Colonic mucosa (tissue), 4 donors: ENCODE measurements at places on chromosomes 1 and 21.

DNA sequence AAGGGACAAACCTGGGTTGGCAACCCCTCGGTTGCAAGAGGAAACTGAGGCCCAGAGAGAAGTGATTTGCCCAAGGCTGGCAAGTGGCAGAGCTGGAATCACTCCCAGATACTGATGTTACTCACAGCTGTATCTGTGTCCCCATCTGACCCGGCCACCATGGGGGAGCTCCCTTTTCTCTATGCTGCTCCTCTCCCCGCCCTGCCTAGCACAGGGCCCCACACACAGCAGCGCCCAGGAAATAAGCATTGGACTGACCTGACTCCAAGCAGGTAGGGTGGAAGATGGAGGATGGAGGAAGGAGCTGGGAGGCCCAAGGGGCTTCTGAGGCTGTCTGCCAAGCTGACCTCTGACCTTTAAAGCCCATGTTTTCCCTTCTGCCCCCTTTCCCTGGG lies 3.0 kb upstream of the FBLIM1 start:
- no peak overlapping the region for H3K27ac ChIP-seq

GRCh38 chr21:41196993-41197392 lies 29.0 kb downstream of the BACE2 start:
- no peak overlapping the region for H3K4me3 ChIP-seq
- H3K4me1 ChIP-seq: no peaks in the 10 kb centered on the region
- H3K27ac ChIP-seq: no peak overlapping the region
- H3K36me3 ChIP-seq: no peaks in the 10 kb centered on the region

GRCh38 chr1:59504276-59504675 lies 207.4 kb downstream of the FGGY start:
- no peak for DNase-seq
- no peak overlapping the region for H3K27ac ChIP-seq
- no peaks in the 10 kb centered on the region for H3K36me3 ChIP-seq
- H3K4me1 ChIP-seq: no peaks in the 10 kb centered on the region

- H3K4me3 ChIP-seq: no peak overlapping the region
- no peaks in the 10 kb centered on the region for H3K36me3 ChIP-seq
- no peaks in the 10 kb centered on the region for H3K27me3 ChIP-seq
- no peak for DNase-seq
- no peaks in the 10 kb centered on the region for H3K4me1 ChIP-seq
Measured at GRCh38 chr1:184860535-184860934, 105.9 kb upstream of the EDEM3 start.

GRCh38 chr1:228150120-228150460 lies 360 bp downstream of the GJC2 start:
- H3K4me1 ChIP-seq: no peaks in the 10 kb centered on the region
- no peaks in the 10 kb centered on the region for H3K36me3 ChIP-seq
- DNase-seq: peak; percentile 17
- H3K27ac ChIP-seq: peak overlapping the region; percentile 47
- no peak overlapping the region for H3K4me3 ChIP-seq

DNA sequence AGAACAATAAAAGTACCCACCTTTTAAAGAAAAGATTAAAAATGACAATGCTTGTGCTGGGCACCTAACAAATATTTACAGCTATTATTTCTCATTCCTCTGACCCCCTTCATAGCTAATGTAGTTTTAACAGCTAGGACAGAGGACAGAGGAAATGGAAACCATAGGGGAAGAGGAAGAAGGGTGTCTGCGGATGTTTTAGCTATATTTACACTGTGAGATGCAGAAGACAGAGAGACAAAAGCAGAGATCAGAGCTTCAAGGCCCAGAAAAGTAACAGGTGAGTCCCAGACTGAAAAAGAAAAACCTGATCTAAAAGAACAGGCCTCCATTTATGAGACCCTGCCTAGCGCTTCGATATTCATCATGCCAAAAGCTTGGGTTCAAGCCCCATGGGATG lies 72.0 kb downstream of the ZNF281 start:
- H3K27me3 ChIP-seq: no peaks in the 10 kb centered on the region
- H3K36me3 ChIP-seq: no peaks in the 10 kb centered on the region
- no peaks in the 10 kb centered on the region for H3K4me1 ChIP-seq
- DNase-seq: no peak

DNA sequence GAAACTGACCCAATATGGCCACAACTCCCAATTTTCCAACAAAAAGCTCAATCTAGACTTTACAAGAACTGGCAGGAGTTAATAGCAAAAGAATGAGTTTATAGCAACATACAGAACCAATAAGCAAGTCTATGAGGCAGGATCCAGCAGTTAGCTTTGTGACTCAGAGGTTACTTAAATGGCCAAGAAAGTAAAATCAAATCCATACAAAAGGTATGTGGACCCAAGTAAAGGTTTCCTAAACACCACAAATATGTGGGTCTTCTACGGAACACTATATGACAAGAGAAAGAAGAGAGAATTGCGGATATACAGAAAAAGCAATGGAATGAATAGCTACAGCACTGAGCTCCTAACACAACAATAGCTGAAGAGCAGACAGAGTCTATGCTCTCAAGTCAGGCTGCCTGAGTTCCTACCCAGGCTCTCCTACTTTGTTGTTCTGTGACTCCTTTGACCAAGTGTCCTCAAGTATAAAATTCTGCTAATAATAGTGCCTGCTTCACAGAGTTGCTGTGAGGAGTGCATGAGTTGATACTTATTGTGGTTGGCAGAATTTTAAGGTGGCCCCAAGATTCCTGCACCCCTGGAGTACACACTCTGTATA lies 204.3 kb downstream of the SMYD3 start:
- H3K36me3 ChIP-seq: no peaks in the 10 kb centered on the region
- no peaks in the 10 kb centered on the region for H3K27me3 ChIP-seq
- no peaks in the 10 kb centered on the region for H3K4me1 ChIP-seq
- H3K27ac ChIP-seq: no peak overlapping the region
- no peak for DNase-seq
- H3K4me3 ChIP-seq: no peak overlapping the region

DNA sequence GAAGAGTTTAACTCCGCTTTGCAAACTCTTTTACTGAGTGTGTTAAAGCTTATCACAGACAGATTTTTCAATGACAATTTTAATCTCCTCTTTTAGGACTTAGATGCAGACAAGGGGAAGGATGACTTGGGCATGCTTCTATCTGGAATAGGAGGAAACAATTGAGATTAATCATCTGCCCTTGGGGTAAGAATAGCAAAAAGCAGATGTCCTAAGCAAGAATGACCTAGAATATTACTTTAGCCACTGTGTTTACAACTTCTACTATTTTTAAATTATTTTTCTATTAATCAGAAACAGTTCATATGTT lies 569.0 kb upstream of the ADGRL2 start:
- no peaks in the 10 kb centered on the region for H3K4me1 ChIP-seq
- H3K27me3 ChIP-seq: no peaks in the 10 kb centered on the region
- H3K27ac ChIP-seq: no peak overlapping the region
- H3K36me3 ChIP-seq: no peaks in the 10 kb centered on the region

GRCh38 chr1:247386217-247386616 lies 29.8 kb upstream of the NLRP3 start:
- no peak overlapping the region for H3K4me3 ChIP-seq
- H3K27ac ChIP-seq: no peak overlapping the region
- no peak for DNase-seq

DNA sequence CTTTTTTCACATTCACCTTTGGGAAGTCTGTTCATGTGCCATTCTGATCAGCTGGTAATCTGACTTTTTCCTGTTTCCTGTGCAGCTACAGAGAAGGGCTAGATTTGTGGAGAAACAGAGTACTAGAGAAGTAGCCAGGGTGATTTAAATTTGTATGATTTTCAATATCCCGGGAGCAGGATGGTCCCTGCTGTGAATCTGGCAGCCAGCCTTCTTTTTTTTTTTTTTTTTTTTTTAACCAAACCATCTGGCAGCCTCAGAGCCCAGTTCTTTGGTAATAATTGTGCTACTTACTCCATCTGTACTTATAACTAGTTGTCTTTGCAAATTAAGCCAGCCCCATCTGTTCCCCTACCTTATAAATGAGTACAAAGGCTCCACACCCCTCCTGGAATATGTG lies 248.6 kb upstream of the DEPDC1 start:
- DNase-seq: no peak
- H3K27ac ChIP-seq: no peak overlapping the region
- H3K36me3 ChIP-seq: no peaks in the 10 kb centered on the region
- no peaks in the 10 kb centered on the region for H3K27me3 ChIP-seq

- H3K4me3 ChIP-seq: no peak overlapping the region
- H3K4me1 ChIP-seq: no peaks in the 10 kb centered on the region
- no peak overlapping the region for H3K27ac ChIP-seq
- H3K36me3 ChIP-seq: no peaks in the 10 kb centered on the region
- H3K27me3 ChIP-seq: no peaks in the 10 kb centered on the region
Measured at GRCh38 chr1:59401581-59401980, 104.7 kb downstream of the FGGY start.

DNA sequence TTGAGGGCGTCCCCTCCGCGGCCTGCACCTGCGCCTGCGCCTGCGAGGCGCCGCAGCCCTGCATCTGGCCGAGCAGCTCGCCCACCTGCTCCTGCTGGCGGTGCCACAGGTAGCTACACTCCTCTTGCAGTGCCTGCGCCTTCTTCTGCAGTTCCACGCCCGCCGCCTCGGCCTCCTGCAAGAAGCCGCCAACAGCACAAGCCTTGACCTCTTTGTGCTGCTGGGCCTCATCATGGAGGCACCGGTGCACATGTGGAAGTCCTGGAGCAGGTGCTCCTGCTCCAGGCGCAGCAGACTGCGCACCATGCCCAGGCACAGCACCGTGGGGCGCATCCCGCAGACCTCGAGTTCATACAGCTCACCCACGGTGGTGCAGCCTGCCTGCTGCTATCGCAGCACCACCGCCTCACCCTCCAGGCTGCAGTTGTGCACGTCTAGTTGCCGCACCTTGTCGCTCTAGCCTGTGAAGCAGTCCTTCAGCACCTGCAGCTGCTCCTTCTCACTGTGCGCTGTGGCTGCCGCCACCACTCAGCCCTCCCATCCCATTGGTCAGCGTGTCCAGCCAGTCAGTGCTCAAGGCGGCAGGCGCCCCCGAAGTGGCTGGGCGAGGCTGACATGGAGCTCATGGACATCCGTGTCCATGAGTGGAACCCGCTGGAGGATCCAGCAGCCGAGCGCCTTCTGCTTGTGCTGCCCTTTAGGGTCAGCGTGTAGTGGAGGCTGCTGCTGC lies 12.2 kb upstream of the CD2 start:
- no peaks in the 10 kb centered on the region for H3K27me3 ChIP-seq
- H3K27ac ChIP-seq: no peak overlapping the region
- no peak for DNase-seq
- H3K36me3 ChIP-seq: no peaks in the 10 kb centered on the region
- no peaks in the 10 kb centered on the region for H3K4me1 ChIP-seq

GRCh38 chr1:87144981-87145380 lies 183.7 kb upstream of the LMO4 start:
- H3K4me3 ChIP-seq: no peak overlapping the region
- H3K36me3 ChIP-seq: no peaks in the 10 kb centered on the region
- H3K27ac ChIP-seq: no peak overlapping the region
- no peaks in the 10 kb centered on the region for H3K27me3 ChIP-seq
- H3K4me1 ChIP-seq: no peaks in the 10 kb centered on the region

- no peaks in the 10 kb centered on the region for H3K4me1 ChIP-seq
- H3K27ac ChIP-seq: peak overlapping the region; percentile 88
- H3K27me3 ChIP-seq: no peaks in the 10 kb centered on the region
- H3K4me3 ChIP-seq: peak overlapping the region; percentile 68
Measured at GRCh38 chr1:192809307-192810252, 741 bp downstream of the RGS2 start.

DNA sequence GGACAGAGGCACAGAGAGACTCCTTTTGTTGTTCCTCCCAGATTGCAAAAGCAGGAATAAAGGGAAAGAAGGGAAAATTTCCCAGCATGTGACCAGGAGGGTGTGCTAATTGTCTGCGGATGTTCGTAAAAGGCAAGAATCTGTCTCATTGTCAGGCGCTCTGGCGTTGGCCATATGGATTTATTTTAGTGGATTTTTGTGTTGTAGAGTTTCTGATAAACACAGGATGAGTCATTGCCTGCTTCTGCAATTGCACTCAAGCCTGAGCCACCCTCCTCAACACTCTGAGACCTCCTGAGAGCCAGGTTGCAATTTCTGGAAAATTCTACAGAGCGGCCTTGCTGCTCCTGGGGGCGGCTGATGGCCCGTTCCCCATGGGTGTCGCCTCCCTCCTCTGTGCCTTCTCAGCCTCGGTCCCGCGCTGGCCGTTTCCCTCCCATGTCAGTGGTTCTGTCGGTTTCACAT lies 227.7 kb downstream of the KAZN start:
- no peak overlapping the region for H3K4me3 ChIP-seq
- peak; percentile 27 for DNase-seq
- no peaks in the 10 kb centered on the region for H3K4me1 ChIP-seq

GRCh38 chr21:28899220-28899619 lies 93.5 kb downstream of the LTN1 start:
- H3K36me3 ChIP-seq: no peaks in the 10 kb centered on the region
- no peak overlapping the region for H3K4me3 ChIP-seq
- H3K4me1 ChIP-seq: no peaks in the 10 kb centered on the region
- H3K27me3 ChIP-seq: no peaks in the 10 kb centered on the region

DNA sequence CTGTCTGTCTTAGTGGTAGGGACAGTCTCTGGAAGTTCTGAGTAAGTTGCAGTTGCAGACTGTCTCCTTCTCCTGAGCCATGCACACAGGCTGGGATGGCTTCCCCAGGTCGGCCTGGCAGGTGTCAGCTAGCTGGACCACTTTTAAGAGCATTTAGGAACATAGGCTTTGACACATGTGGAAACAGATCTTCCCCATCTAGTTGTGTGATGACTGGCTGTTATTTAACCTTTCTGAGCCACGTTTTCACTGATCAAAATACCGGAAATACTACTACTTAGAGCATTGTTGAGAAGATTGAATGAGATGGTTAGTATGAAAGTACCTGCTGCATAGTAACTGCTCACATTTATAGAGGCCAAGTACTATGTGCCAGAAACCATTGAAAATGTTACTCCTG lies 6.2 kb upstream of the MAPKAPK2 start:
- H3K4me1 ChIP-seq: peaks cover 3% of the 10 kb centered on the region
- H3K27me3 ChIP-seq: no peaks in the 10 kb centered on the region
- no peak for DNase-seq
- H3K4me3 ChIP-seq: no peak overlapping the region
- no peak overlapping the region for H3K27ac ChIP-seq

DNA sequence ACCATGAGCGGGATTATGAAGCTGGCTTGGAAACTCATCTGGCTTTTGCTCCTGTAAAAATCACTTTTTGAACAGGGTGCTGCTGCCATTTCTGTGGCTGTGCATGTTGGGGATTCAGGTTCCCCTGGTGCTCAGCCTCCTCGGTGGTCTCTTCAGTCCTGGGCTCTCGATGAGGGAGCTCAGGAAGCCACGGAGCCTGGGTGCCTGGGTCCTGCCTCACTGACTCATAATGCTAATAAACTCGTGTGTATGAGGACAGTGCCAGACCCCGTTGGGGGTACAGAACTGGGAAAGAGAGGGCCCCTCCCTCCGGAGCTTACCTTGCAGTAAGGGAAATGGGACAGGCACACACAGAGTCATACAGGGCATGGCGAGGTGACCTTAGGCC lies 5.8 kb downstream of the COQ8A start:
- no peaks in the 10 kb centered on the region for H3K36me3 ChIP-seq
- H3K27me3 ChIP-seq: no peaks in the 10 kb centered on the region
- H3K27ac ChIP-seq: peak overlapping the region; percentile 74
- no peak overlapping the region for H3K4me3 ChIP-seq
- no peak for DNase-seq
- H3K4me1 ChIP-seq: peaks cover 38% of the 10 kb centered on the region

- no peaks in the 10 kb centered on the region for H3K4me1 ChIP-seq
- H3K27me3 ChIP-seq: no peaks in the 10 kb centered on the region
- H3K4me3 ChIP-seq: no peak overlapping the region
- H3K27ac ChIP-seq: no peak overlapping the region
Measured at GRCh38 chr1:242556276-242556675, 31.8 kb upstream of the PLD5 start.
